ENCODE measurements at places on chromosomes 1 and 21. TPM values are rescaled to one million over a fixed set of nuclear protein-coding genes. Genes with fewer than 3 reads are reported as not detected.

Gene RAB4A
- 63.0 TPM for total RNA-seq

Gene CD48
- total RNA-seq, result not detected

Gene RIMKLA
- total RNA-seq, result 4.1 TPM

Gene FLG2
- total RNA-seq, result not detected

Gene NGF
- 0.83 TPM for total RNA-seq

Gene VANGL2
- total RNA-seq, result 79.4 TPM

Gene PTGER3
- 0.29 TPM for total RNA-seq

Gene OLFML3
- 2.9 TPM for total RNA-seq

Gene PBX1
- 98.7 TPM for total RNA-seq

Gene HSD17B7
- total RNA-seq, result 38.7 TPM

Gene ADAMTS4
- total RNA-seq, result 12.3 TPM

- no peaks in the 10 kb centered on the region for H3K27me3 ChIP-seq
- no peaks in the 10 kb centered on the region for H3K36me3 ChIP-seq
- no peak overlapping the region for H3K27ac ChIP-seq
- no peak for DNase-seq
These were observed 294.4 kb upstream of the NR5A2 start for GRCh38 chr1:199733125-199733524.

DNA sequence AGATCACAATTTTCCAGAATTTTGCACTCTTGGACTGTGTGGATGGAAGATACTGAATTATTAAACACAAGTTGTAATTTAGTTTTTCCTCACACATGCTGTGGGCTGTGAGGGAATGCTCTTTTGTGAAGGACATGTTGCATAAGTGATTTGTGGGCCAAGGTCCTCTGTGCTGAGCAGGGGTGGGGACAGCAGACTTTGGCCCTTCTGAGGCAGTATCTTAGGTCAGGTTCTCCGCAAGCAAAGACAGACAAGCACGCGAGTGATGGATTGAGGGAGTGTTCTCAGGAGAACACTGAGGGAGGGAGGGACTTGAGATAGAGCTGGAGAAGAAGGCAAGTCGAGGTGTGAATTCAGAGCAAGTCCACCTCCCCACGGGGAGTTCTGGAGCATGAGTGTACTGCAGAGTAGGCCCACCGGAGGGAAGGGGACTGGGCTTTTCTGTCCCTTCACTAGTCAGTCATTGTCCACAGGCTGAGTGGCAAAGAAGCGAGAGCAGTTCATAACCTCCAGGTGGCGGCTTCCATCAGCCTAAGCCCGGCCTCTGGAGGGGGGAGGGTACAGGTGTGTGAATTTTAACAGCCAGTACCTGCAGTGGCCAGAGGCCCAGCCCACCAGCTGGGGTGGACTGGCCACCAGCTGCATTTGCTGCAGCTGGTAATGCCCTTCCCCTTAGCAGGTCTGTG is 19.1 kb upstream of the CD101 start:
- no peak for DNase-seq
- H3K27me3 ChIP-seq, result peaks cover 4% of the 10 kb centered on the region
- peaks cover 3% of the 10 kb centered on the region for H3K36me3 ChIP-seq

- H3K4me3 ChIP-seq, result peak overlapping the region; percentile 98
- no peaks in the 10 kb centered on the region for H3K36me3 ChIP-seq
- H3K4me1 ChIP-seq, result peaks cover 10% of the 10 kb centered on the region
- DNase-seq, result peak; percentile 45
- H3K27ac ChIP-seq, result peak overlapping the region; percentile 90
These were observed 642 bp downstream of the RSRP1 start for GRCh38 chr1:25246600-25247023.

GRCh38 chr1:228925691-228926090 is 190.4 kb downstream of the RHOU start:
- peaks cover 17% of the 10 kb centered on the region for H3K4me1 ChIP-seq
- peaks cover 2% of the 10 kb centered on the region for H3K27me3 ChIP-seq
- no peak for DNase-seq
- H3K36me3 ChIP-seq, result peaks cover 15% of the 10 kb centered on the region
- no peak overlapping the region for H3K27ac ChIP-seq

- peaks cover 5% of the 10 kb centered on the region for H3K4me1 ChIP-seq
- H3K36me3 ChIP-seq, result no peaks in the 10 kb centered on the region
- H3K4me3 ChIP-seq, result peak overlapping the region; percentile 87
These were observed 65.2 kb upstream of the PRKACB start for GRCh38 chr1:84078842-84079202.

GRCh38 chr1:236160540-236161127 is 18.3 kb downstream of the GPR137B start:
- DNase-seq, result no peak
- peaks cover 8% of the 10 kb centered on the region for H3K27me3 ChIP-seq
- peaks cover 10% of the 10 kb centered on the region for H3K4me1 ChIP-seq

DNA sequence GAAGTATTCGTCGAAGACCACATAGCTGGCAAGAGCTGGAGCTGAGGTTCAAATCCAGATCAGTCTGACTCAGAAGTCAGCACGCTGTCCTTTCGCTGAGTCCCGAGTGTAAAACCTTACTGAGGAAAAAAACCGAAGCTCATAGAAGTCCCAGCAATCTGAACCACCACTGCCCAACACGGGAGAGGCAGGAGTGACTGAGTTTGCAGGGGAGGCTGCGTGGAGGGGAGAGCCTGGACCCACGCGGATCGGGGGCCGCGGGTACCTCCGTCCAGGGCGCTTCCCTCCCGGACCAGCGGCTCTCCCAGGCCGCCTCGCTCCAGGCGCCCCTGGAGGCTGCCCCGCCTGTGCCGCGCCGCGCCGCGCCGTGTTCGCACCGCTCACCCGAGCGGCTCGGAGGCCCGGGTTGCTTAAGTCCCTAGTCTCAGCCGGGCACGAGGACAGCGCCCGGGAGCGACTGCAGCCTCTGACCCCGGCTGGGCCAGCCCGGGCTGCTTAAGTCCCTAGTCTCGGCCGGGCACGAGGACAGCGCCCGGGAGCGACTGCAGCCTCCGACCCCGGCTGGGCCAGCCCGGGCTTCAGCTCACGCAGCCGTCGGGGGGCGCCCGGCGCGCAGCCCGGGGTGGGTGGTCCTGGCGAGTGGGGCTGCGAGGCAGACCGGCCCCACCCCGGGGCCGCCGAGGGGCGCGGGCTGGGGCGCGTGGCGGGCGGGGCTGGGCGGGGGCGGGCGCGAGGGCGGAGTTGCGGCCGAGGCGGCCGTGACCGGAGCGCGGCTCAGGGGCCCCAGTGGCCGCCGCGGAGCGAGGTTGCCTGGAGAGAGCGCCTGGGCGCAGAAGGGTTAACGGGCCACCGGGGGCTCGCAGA is at the start of gene ADAMTSL4:
Gene ADAMTSL4 (plus strand): TSS at position 777 of the 864 bp plus-strand sequence. CDS start 2,881 bp downstream, outside the sequence.
- H3K4me3 ChIP-seq, result peak within 1 kb of the TSS; percentile 85
- peaks cover 10% of the 10 kb centered on the region for H3K27me3 ChIP-seq
- H3K4me1 ChIP-seq, result no peaks in the 10 kb centered on the region
- no peaks in the 10 kb centered on the region for H3K36me3 ChIP-seq
- DNase-seq, result peak; percentile 67

DNA sequence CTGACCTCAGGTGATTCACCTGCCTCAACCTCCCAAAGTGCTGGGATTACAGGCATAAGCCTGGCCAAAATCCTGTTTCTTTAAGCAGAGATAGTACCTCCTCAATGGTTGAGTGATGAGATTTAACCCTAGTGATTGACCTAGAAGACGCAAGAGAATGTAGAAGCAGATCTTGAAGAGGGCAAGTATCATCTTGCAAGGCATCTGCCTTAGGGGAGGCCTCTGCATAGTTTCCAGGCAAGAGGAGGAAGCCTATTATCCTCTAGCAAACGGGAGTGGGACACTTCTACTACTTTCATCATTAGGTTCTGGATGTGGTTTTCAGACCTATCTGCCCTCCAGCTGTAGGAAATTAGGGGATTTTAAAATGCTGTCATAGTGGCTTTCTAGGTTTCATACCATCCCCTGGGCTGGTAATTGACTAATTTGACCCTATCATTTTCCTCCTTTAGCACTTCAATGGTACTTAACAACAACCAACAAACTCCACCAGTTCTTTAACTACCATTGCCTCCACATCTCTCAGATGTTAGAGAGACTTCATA is 10.0 kb upstream of the TRIM62 start:
- H3K4me3 ChIP-seq, result no peak overlapping the region
- no peak for DNase-seq
- no peaks in the 10 kb centered on the region for H3K4me1 ChIP-seq
- no peaks in the 10 kb centered on the region for H3K36me3 ChIP-seq
- H3K27me3 ChIP-seq, result no peaks in the 10 kb centered on the region

GRCh38 chr1:87367549-87367948 is 38.9 kb downstream of the LMO4 start:
- no peak overlapping the region for H3K27ac ChIP-seq
- no peak for DNase-seq
- H3K4me3 ChIP-seq, result no peak overlapping the region
- no peaks in the 10 kb centered on the region for H3K27me3 ChIP-seq
- H3K36me3 ChIP-seq, result no peaks in the 10 kb centered on the region
- no peaks in the 10 kb centered on the region for H3K4me1 ChIP-seq

DNA sequence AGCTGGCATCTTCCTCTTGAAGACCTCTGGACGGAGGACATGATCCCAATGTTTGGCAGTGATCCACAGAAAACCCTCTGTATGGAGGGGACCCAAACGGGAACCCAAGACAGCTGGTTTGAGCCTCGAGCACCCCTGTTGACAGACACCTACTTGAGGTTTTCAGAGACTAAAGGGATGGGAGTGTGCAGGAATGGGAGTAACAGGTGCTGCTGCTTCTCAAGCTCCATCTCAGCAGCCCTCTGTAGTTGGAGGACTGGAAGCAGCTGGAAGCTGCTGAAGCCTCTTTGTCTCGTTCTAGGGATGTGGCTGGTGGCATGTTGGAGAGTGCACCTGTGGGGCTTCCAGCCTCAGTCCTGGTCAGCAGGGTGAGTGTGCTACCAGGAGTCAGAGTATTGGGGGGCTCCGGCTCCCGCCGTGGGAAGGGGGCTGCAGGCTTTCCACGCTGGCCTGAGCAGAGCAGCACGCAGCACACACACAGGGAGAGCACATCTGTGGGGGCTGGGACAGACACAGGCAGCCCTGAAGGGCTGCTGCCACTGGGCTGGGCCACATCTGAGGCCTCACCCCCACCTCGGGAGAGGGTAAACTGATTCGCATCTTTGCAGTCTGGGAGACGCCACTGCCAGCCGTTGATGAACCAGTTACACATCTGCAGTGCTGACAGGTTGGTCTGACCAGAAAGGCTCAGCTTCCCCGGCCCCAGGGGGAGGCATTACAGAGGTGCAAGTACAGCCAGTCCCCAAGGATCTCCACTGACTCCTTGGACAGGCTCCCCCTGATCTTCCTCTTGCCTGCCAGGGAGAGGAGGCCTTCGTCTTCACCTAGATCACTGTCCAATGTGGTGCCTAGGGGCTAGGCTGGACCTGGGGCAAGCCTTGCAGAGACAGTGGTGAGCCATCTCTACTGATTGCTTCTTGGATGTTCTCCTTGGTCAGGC is 56.6 kb downstream of the ADSS2 start:
- peaks cover 2% of the 10 kb centered on the region for H3K27me3 ChIP-seq
- no peak overlapping the region for H3K27ac ChIP-seq
- no peak overlapping the region for H3K4me3 ChIP-seq
- H3K36me3 ChIP-seq, result no peaks in the 10 kb centered on the region
- no peak for DNase-seq
- peaks cover 8% of the 10 kb centered on the region for H3K4me1 ChIP-seq

Data from glutamatergic neuron (in vitro differentiated cells).